ENCODE measurements at places on chromosomes 1 and 21.

GRCh38 chr1:46621930-46622329, 5.3 kb upstream of the MOB3C start:
- no peak for DNase-seq

- no peak for DNase-seq
These were observed 106.3 kb downstream of the HIVEP3 start for GRCh38 chr1:41812453-41812852.

DNA sequence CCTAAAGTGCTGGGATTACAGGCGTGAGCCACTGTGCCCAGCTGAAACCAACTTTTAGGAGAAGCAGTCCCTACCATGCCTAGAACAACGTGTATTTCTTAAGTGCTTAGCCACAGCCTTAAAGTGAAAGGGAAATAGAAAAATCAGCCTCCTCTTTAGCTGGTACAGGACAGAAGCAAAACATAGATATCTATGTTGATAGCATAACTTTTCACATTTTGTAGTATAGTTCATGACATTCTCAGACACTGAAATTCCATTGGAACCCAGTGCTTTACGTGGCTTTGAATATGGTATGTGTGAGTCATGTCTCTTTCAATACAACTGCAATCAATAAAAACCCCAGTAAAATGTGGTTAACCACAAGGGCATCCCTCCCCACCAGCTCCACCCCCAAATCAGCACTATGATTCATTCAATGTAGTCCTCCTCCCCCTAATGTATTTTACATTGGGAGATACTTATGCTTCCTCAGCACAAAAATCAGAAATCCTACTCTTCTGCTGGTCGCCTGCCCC, 32.1 kb downstream of the TGFB2 start:
- peak; percentile 84 for DNase-seq

DNA sequence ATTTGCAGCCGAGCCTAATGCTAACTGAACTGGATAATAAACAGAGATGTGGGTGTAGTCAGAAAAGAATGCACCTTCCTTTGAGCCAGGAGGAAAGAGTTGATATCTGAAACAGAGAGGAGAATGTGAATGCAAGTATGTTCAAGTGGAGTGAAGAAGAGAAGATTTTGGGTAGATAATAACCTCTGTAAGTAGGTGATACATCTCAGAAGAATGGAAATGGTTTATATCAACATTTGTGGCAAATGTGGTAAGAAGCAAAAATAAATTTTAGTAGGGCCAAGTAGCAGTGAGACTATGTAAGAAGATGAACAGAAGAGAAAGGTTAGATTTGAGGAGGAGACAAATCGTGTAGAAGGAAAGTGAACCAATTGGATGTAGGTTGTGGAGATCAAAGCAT, 1.7 kb upstream of the DNTTIP2 start:
- DNase-seq, result no peak

DNA sequence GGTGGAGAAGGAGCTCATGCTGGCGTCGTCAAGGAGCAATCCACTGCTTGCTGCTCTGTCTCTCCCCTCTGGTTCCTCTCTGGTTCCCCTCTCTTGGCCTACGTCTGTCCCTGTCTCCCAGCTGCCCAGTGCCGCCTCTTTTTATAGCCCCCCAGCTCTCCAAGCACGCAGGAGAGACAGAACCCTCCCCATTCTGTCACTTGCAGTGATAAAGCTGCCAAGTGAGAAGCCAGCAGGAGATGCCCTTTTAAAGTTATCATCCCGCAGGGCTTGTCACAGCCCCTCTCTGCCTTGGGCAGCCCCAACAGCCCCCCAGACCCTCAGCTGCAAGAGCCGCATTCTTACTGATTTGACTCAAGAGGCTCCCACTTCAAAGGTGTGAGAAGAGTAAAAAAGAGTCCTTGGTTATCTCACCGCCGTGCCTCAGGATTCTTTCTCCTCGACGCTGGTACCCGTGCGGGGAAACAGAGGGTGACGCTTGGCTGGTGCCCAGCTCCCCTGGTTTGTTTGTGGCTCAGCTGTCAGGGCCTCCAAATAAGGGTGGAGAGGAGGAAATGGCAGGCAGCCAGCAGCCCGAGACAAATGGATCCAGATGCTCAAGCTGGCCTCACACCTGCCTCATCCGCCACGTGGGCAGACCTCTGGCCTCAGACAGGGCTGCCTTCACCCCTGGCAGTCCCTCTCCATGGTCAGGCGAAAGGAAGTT, at the start of gene NPPA:
TSS of gene NPPA (minus strand) at position 117 of the 706 bp plus-strand sequence. CDS start at position 18, 99 bp downstream.
- DNase-seq, result no peak

DNA sequence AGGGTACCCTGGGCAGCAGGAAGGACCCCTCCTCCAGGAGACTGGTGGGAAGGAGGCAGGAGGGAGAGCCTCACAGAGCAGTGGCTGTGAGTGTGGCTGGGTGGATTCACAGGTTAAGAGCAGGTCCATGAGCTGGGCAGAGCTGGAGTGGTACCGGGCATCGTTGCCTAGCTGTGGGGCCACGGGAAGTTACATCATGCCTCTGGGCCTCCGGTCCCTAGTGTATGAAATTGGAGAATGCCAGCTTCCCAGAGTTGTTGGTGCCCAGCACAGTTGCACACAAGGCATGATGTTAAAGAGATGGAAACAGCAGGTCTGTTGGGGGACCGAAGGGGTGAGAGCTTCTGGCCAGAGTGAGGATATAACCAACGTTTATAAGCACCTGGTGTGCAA, 18.5 kb downstream of the FOXO6 start:
- DNase-seq, result no peak

DNA sequence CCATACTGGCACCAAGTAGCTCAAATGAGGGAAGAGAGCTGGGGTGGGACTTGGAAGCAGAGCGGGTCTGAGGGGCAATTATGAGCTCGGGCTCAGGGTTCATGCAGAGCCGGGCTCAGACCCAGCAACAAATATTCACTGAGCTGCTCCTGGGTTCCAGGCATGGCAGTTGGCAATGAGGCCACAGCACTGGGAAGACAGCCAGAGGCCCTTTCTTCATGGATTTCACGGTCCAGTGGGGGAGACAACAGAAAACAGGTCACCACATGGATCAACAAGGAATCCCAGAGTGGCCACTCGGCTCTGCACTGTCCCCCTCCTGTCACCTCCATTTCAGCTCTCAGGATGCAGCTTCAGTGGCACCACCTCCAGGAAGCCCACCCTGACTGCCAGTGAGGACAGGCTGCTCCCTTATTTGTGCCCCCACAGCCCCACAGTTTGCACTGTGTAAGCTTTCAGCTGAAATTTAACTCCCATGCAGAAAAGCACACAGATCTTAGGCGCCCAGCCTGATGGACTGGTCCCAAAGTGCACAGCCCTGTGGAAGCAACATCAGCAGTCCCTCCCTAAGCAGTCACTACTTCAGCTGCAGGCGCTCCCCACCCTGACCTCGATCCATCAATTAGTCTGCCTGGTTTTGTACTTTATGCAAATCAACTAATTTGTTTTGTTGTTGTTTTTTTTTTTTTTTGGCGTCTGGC, 22.4 kb downstream of the ARHGEF19 start:
- DNase-seq, result no peak

- DNase-seq, result peak; percentile 71
These were observed 27.3 kb upstream of the EVA1B start for GRCh38 chr1:36350659-36351226.

DNA sequence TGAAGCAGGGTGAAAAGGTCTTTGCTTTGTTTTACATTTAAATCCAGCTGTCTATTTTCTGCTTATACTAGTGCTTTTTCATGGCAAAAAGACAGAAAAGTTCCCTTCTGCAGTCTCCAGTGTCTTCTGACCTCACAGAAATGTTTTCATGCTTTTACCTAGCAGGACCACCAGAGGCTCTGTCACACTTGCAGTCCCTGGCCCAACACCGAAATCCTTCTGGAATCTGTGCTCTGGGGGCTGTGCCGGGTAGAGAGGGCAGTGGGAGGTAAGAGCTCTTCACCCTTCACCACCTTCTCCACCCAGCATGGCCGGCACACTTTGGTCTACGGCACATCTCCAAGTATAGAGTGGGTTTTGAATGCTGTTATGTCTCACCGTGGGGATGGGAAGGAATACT, 20.8 kb downstream of the GNAT2 start:
- DNase-seq, result no peak

- no peak for DNase-seq
These were observed 109.5 kb upstream of the NFIA start for GRCh38 chr1:60972841-60973364.

DNA sequence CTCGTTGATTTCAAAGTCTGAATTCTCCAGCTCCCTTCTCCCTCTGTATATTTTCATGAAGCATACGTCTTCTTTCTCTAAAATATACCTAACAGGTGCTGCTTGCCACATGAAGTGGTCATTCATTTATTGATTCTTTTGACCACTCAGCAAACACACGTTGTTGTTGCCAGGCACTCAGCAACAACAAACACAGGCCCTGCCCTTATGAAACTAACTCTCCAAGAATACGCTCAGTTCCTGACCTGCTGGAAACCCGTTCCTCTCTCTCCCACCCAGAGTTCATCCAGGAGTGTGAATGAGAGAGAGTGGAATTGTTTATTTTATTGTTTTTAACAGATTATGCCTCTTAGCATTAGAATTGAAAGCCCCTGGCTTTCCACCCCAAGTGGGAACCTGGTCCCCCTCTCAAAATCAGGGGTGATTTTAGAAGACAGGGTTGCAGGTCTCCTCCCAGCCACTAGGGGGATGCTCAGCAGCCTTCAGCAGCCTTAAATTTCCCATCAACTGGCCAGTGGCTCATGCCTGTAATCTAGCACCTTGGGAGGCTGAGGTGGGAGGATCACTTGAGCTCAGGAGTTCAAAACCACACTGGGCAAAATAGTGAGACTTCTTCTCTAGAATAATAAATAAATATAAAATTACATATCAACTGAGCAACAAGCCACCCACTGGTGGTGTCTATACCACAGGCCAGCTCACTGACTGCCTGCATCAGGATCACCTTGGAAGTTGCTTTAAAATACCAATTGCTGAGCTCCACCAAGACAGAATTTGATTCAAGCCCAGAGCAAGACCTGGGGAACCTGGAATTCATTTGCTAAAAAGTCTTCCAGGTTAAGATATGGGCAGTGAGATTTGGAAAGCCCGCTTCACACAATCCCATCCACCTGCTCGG, 181.0 kb upstream of the KLHDC7A start:
- peak; percentile 41 for DNase-seq

GRCh38 chr1:26530895-26531598, 1.5 kb downstream of the RPS6KA1 start:
- DNase-seq, result no peak

DNA sequence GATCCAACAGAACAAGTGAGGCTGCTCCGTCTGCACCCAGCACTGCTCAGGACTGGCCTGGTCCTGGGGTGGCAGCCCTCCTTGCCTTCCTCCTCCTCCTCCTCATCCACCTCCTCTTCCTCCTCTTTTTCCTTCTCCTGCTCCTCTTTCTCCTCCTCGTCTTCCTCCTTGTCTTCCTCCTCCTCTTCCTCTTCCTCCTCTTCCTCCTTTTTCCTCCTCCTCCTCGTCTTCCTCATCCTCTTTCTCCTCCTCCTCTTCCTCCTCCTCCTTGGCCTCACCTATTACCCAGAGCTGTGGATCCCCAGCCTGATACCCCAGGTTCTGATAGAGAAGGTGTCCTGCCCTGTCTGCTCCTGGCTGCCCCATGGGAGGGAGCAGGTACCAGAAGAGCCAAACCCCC, 16.6 kb upstream of the MFN2 start:
- DNase-seq, result no peak

DNA sequence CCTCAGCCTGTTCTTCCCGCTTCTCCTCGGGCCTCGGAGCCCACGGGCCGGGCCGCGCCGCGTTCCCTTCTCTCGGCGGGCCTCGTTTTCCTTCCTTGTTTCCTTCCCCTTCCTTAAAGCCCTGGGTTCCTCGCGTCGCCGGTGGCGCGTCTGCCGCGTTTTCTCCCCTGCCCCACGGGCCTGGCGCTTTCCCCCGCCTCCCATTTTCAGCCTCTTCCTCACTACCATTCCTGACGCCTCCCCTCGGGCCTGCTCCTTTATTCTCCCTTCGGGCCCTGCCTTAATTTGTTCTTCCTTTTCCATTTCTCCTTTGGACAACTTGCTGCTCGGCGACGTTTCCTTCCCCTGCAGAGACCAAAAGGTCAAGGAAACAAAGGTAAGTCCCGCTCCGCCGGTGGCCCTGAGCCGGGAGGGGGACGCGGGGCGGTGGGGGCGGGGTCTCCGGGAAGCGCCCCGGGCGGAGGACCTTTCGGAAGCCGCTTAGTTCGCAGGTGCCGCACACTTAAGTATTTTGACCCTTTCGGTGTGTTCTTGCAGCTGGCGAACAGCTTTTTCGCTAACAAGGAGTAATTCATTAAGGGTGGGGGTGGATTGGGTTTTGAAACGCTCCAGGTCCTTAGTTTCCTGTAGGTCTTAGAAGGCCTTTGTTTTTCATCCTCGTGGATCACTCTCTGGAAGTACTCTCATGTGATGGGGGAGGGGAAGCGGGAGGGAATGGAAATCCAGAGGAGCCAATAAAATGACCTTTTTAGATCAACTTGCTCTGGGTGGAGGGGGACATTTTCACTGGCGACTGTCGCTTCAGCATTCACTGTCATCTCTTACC, 780 bp downstream of the YTHDF2 start:
- DNase-seq, result peak; percentile 56

DNA sequence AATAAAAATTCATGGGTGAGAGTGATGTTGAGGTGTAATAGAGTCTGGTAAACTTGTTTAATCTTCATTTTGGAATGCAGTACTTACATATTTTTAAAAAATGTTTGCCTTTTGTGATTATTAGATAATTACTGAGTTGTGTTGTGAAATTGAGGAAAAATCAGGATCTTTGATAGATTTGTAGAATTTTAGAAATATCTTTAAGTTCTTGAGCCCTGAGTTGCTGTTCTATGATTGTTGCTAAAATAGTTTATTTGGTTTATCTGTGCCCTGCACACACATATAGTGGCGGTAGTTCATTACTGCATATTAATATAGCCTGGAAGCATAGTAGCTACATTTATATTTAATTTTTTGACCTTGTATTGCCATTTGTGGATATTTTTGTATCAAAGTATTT, 1.6 kb downstream of the B3GALT2 start:
- no peak for DNase-seq

DNA sequence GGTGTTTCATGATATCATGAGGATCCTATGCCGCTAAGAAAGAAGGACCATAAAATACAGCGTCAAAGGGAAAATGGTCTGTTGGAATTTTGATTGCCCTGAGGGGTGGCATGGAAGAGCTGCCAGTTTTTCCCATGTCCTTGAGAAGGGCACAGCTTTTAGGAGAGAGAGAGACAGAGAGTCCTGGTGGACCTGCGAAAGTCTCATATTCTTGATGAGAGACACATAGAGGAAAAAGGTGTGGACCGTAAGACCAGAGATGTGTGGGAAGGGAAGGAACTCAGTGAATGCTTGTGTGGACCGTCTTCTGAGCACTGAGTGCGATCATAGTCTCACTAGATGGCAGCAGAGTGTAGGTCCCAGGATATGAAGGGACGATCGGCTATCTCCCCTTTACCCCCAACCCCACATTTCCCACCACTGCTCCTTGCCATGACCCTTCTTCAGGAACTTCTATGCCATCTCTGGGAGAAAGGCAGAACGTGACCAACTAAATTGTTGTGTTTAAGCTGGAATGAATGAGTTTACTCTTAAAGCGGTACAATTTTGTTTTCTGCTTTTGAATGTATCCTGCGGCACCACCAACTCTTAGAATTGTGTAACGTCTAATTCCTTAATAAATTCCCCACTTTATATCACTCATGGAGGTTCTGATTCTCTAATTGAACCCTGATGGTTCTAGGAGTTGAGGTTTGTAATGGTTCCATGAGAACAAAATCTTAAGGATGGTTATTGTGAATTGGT, 117.7 kb downstream of the CTH start:
- DNase-seq, result peak; percentile 10

GRCh38 chr1:169138866-169139670, 32.6 kb downstream of the ATP1B1 start:
- DNase-seq, result peak; percentile 75

Measured in activated CD4-positive, alpha-beta T cell treated with anti-CD3 and anti-CD28 coated beads, Interleukin-2, Interleukin-6, amounts not matched to agents 100 ng/mL and 50 ng/mL, durations not matched to agents 16 hours and 8 hours (primary cell).